ENCODE measurements at places on chromosomes 13 and 19. TPM values are rescaled to one million over a fixed set of nuclear protein-coding genes. Genes with fewer than 3 reads are reported as not detected.
A peak's percentile ranks its signal among the peaks of the same experiment; 100 is the strongest.

- DNase-seq, result no peak
Measured at GRCh38 chr19:52231154-52231910, 38.1 kb upstream of the ZNF766 start.

Gene ZNF653
- total RNA-seq, result 20.3 TPM

- DNase-seq, result no peak
Measured at GRCh38 chr19:55146705-55147273, 2.2 kb downstream of the TNNT1 start.

- DNase-seq, result no peak
Measured at GRCh38 chr19:6041071-6041470, 63.1 kb upstream of the RANBP3 start.

Gene COL5A3
- total RNA-seq, result 0.12 TPM

- no peak for DNase-seq
Measured at GRCh38 chr19:35195830-35196229, 32.7 kb downstream of the FAM187B start.

- no peak for DNase-seq
Measured at GRCh38 chr19:49605605-49606004, 14.6 kb downstream of the PRR12 start.

DNA sequence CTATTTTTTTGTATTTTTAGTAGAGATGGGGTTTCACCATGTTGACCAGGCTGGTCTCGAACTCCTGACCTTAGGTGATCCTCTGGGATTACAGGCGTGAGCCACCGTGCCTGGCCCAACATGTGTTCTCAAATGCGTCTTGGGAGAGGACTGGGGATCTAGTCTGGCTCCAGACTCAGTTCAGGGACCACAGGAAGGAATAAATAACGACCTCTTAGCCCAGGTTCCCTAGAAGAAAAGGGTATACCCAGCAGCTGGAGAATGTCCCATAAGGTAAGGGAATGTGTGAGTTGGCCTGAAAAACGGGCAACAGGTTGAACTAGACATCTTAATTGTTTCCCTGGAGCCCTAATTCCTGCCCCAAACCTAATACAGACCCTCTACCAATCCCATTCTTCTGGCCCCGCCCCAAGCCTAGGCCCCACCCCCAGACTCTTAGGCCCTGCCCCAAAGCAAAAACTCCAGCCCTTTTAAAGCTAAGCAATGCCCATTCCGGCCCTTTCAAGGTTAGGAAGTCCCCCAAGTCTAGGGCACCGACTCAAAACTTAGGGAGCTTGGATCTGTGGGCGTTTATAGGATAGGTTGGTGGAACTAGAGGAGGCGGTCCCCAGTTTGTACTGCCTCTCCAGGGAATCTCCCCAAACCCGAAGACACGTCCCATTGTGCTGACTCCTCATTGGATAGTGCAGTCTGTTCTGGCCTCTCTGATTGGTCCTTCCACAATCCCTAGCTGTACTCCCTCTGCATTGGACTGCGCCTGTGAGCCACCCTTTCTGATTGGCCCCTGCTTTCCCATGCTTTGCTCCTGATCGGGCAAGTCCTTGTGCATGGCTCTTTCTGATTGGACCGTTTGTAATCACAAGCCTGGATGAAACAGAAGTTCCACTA is 5.4 kb upstream of the LRFN1 start:
- no peak for DNase-seq

Gene GNG7
- total RNA-seq, result 0.30 TPM

DNA sequence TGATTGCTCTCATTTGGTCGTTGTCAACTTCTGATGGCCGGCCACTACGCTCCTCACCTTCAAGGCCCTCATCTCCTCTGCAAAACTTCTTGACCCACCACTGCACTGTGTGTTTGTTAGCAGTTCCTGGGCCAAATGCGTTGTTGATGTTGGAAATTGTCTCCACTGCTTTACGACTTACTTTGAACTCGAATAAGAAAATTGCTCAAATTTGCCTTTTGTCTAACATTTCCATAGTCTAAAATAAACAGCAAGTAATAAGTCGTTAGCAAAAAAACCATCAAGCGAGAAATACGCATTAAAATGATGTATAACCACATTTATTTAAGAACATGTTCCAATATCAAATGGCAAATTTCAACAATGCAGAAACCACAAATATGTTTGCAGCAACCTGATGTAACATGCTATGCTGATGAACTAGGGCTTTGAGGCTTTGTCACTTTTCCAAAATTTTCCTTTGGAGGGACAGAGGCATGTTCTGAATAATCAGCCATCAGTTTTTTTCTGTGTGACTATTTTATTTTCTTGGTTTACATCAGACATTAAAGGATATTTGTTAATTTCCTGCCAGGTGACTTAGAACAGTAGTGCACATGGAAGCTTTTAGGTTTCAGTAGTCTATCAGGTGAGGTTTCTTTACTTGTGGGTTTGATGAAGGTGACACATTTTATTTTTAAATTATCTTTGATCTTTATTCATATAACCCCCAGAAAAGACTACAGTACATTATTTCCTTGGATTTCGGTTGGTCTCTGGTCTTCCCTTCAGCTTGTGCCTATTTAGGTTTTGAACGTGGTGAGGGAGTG is 74.7 kb upstream of the TEX29 start:
- no peak for DNase-seq

DNA sequence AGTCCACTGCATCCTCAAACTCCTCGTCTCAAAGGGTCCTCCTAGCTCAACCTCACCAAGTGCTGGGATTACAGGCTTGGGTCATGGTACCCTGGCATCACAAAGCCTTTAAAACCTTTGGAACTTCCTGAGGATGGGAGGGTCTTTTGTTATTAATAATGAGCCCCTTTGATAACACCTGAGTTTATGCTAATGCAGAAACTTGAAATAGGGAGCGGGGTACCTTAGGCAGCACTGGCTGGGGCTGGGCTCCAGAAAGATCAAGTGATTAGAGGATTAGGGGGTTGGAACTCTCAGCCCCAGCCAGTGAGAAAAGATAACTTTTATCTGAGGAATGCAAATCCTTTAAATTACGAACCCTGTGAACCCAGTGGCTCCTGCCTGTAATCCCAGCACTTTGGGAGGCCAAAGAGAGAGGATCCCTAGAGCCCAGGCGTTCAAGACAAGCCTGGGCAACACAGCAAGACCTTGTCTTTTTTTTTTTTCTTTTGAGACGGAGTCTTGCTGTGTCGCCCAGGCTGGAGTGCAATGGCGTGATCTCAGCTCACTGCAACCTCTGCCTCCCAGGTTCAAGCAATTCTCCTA is 9.3 kb upstream of the PSPC1 start:
- no peak for DNase-seq

GRCh38 chr19:47994209-47994802 is at the start of gene ELSPBP1:
ELSPBP1 (plus strand) TSS chr19:47994632; CDS start chr19:48008668, 14,036 bp downstream.
- DNase-seq, result no peak

DNA sequence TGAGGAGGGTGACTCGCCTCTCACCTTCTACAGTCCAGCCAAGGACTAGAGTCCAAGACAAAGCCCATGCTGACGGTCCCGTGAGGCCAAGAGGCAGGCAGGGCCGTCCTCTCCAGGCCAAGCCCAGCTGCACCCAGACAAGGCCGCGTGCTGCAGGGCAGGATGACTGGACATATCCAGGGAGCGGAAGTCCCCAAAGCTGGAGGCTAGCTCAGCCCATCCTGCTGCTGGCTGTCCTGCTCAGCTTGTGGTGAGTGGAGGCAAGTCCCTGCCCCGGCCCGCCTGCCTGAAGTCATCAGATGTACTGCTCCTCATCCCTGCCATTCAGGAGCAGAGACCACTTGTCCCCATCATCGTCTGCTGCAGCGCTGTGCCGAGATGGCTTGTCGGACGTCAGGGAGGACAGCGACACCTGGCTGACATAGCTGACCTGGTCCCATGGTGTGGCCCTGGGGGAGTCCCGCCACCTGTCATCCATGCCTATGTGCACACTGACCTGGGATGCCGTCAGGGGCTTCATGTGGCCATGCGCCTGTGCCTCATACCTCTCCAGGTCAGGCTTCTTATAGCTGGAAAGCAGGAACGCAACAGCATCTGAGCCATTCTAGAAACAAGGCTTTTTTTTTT is 72.8 kb downstream of the CCDC70 start:
- no peak for DNase-seq

- no peak for DNase-seq
Measured at GRCh38 chr13:75902166-75903104, 266.3 kb downstream of the LMO7 start.

GRCh38 chr19:16274447-16274846 is 50.2 kb upstream of the KLF2 start:
- no peak for DNase-seq

- no peak for DNase-seq
Measured at GRCh38 chr13:80866921-80867320, 526.0 kb upstream of the SPRY2 start.

Gene ZNF433
- total RNA-seq, result 1.8 TPM

DNA sequence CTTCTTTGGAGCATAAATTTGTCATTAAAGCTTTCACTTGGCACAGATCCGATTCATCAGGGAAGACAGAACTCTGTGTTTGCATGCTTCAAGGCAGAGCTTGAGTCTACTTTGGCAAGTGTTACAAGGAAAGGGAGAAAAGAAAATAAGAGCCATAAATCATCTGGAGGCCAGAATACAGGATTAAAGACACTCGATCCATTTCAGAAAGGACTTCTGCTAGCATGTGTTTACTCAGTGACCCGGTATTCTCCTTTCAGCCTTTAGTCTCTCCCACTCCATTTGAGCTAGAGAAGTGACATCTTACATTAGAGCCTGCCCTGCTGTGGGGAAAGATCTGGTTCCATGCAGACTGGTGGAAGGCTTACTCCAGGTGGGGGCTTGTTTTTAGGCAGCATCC is 306.4 kb downstream of the KLF5 start:
- no peak for DNase-seq

DNA sequence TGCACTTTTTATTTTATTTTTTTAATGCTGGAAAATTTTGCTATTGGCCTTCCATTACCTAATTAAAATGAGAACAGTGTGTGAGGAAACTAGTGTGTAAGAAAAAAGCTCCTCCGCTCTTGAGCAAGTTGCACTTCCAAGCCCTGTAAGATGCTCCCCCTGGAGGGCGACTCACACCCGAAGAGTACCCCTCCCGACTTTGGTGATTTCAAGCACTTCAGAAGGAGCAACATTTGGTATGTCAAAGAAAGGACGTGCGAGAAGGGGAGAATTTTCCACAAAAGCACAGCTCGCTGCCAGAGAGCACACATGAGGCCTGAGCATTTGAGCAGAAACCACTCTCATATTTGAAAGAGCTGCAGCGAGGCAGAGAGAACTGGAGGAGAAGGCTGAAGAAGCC is 504.4 kb downstream of the FGF9 start:
- no peak for DNase-seq

GRCh38 chr13:36513266-36513665 is 81.0 kb downstream of the CCNA1 start:
- no peak for DNase-seq

DNA sequence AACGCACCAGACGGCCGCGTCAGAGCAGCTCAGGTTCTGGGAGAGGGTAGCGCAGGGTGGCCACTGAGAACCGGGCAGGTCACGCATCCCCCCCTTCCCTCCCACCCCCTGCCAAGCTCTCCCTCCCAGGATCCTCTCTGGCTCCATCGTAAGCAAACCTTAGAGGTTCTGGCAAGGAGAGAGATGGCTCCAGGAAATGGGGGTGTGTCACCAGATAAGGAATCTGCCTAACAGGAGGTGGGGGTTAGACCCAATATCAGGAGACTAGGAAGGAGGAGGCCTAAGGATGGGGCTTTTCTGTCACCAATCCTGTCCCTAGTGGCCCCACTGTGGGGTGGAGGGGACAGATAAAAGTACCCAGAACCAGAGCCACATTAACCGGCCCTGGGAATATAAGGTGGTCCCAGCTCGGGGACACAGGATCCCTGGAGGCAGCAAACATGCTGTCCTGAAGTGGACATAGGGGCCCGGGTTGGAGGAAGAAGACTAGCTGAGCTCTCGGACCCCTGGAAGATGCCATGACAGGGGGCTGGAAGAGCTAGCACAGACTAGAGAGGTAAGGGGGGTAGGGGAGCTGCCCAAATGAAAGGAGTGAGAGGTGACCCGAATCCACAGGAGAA is 1.9 kb downstream of the PPP1R12C start:
- no peak for DNase-seq

DNA sequence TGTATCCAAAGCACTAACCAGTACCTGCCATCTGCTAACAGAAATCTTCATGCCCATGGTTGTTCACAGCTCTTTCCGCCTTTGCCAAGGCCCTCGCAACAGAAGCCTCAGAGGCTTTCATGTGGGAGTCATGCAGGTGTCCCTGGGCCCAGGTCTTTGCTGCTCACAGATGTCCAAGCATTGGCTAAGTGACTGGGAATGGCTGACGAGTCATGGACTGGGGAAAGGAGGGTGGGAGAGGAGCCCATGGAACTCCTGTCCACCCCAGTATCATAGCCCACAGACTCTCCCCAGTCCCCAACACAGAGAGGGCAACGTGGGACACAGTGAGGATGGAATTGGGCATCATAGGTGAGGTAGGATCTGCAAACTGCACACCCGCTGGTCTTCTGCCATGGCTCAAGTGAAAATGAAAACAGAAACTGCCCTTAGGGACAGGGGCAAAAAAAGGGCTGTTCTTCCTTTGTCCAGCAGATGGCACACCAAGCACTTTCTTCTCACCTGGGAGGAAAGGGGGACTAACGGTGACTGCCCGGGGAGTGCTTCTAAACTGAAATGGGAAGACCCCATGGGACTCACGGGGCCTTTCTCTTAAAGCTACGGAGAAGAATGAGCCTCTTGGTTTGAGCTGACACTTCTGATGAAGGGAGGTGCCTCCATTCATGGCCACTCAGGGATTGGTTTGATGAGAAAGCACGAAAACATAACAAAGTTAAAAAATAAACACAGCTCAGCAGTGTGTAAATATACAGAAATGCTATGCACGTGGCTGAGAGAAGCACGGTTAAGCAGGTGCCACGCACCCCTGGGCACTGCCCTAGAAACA is 11.1 kb upstream of the DHRS12 start:
- peak; percentile 74 for DNase-seq

- no peak for DNase-seq
Measured at GRCh38 chr19:22332924-22333323, 46.7 kb downstream of the ZNF729 start.

DNA sequence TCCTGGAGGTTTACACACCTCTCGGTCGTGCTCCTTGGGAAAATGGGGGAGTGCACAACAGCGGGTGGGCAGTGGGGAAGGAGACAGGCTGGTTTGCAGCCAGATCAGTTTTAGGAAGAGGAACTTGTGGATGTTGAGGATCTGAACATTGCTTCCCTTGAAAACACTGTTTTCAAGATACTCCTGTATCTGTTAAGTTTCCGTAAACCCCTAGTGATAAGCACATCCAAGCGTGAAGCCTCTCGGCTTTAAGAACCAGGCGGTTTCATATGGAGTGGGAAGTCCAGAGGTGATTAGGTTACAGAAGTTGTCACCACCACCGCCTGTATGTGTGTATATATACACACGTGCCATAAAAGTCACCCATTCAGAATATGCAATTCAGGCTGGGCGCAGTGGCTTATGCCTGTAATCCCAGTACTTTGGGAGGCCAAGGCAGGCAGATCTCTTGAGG is 47.4 kb downstream of the SIPA1L3 start:
- DNase-seq, result no peak

GRCh38 chr13:45316338-45316737 is 24.6 kb downstream of the TPT1 start:
- no peak for DNase-seq

- no peak for DNase-seq
Measured at GRCh38 chr13:39970177-39970846, 314.9 kb downstream of the COG6 start.

Gene TMEM238
- 7.8 TPM for total RNA-seq

Gene PBX4
- total RNA-seq, result 27.6 TPM

Gene FLT1
- 25.5 TPM for total RNA-seq

Data from activated naive CD4-positive, alpha-beta T cell treated with anti-CD3 and anti-CD28 coated beads, Interleukin-2, amount 50 U/mL, for 72 hours (primary cell).